ENCODE measurements at places on chromosomes 13 and 19.

DNA sequence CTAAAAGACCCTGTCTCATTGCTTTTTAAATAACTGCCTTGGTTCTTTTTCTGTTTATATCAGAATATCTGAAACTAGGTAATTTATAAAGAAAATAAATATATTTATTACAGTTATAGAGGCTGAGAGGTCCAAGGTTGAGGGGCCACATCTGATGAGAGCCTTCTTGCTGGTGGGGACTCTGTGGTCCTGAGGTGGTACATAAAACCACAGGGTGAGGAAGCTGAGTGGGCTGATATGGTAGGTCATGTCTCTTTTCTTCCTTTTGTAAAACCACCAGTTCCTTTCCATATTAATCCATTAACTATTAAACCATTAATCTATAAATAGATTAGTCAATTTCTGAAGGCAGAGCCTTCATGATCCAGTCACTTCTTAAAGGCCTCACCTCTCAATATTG, 109.5 kb upstream of the SPRY2 start:
- DNase-seq, result no peak

DNA sequence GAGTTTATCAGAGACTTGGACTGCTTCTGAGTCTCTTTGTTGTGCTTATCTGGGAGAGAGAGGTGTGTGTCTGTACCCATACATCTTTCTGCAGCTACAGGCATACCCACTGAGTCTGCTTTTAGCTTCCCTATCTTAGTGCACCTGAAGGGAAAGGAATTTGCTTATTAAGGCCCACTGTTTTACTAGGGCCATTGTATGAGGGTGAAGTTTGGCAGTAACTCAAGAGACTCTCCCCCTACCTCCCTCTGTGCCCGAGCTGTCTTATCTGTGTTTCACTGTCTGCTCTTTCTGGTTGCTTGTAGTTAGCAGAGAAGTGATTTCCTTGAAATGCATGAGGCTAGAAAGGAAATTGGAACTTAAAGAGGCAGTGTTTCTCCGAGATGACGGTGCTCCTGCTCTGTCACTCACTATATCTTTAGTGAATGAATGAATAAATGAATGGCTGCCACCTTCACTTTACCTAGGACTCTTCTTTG, 678 bp upstream of the CD33 start:
- DNase-seq, result no peak

- no peak for DNase-seq
Measured at GRCh38 chr13:42137856-42138537, 89.5 kb downstream of the DGKH start.

- peak; percentile 62 for DNase-seq
Measured at GRCh38 chr19:4337906-4338440, 654 bp downstream of the STAP2 start.

GRCh38 chr13:54185785-54186184, 1157.2 kb downstream of the OLFM4 start:
- no peak for DNase-seq

- DNase-seq, result no peak
Measured at GRCh38 chr19:7360393-7360984, 11.8 kb downstream of the ARHGEF18 start.

DNA sequence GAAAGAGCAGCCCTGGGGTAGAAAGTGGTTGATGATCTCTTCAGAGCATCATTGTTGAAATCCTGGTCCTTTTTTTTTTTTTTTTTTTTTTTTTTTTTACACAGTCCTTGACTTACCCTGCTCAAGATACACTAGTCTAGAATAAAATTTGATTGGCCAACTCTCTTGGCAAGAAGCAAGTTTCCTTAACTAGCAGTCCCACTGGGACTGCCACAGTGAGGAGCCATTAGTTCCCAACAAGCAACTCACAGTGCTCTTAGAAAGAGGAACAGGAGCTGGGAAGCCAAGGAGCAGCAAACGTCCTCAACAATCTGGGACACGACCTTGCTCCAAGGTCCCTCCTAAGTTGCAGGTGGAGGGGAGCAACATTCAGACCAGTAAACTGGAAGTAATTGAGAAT, 47.9 kb upstream of the INTS6 start:
- DNase-seq, result no peak

- no peak for DNase-seq
Measured at GRCh38 chr13:95002126-95002525, 289.8 kb upstream of the SOX21 start.

- DNase-seq, result no peak
Measured at GRCh38 chr13:19685437-19685836, 52.0 kb downstream of the MPHOSPH8 start.

GRCh38 chr19:2477732-2478191, 1.8 kb downstream of the GADD45B start:
- DNase-seq, result peak; percentile 54

GRCh38 chr13:29706923-29707322, 111.4 kb upstream of the SLC7A1 start:
- DNase-seq, result no peak

GRCh38 chr19:10858204-10858828, 10.1 kb downstream of the C19orf38 start:
- DNase-seq, result no peak

- no peak for DNase-seq
Measured at GRCh38 chr13:110643324-110643723, 28.0 kb downstream of the NAXD start.

- DNase-seq, result peak; percentile 23
Measured at GRCh38 chr19:15466851-15467733, 2.7 kb upstream of the RASAL3 start.

- DNase-seq, result no peak
Measured at GRCh38 chr13:109146912-109147647, 517.7 kb downstream of the MYO16 start.

DNA sequence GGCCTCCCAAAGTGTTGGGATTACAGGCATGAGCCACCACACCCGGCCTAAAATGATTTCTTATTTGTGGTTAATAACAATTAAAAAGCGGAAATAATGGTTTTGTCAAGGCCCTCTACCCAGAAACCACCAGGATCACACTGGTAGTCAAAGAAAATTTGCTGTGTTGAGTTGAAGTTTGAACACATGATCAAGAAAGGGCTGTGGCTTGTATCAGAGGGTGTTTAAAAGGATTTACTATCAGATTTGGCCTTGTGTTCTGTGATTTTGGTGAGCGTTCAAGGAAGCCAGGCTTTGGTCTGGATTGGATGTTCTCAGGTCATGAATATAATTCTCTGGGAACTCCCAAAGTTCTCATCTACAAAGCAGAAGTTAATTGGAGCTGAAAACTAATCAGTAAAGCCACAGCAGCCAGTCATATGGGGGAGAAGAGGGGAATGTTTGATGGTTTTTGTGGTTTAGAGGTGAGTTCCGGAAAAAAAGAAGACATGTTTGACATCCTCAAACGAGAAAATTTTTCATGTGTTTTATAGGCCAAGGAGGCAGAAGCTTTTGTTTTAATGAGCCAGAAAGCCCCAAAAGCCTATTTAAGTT, 10.6 kb upstream of the ZNF556 start:
- DNase-seq, result no peak

DNA sequence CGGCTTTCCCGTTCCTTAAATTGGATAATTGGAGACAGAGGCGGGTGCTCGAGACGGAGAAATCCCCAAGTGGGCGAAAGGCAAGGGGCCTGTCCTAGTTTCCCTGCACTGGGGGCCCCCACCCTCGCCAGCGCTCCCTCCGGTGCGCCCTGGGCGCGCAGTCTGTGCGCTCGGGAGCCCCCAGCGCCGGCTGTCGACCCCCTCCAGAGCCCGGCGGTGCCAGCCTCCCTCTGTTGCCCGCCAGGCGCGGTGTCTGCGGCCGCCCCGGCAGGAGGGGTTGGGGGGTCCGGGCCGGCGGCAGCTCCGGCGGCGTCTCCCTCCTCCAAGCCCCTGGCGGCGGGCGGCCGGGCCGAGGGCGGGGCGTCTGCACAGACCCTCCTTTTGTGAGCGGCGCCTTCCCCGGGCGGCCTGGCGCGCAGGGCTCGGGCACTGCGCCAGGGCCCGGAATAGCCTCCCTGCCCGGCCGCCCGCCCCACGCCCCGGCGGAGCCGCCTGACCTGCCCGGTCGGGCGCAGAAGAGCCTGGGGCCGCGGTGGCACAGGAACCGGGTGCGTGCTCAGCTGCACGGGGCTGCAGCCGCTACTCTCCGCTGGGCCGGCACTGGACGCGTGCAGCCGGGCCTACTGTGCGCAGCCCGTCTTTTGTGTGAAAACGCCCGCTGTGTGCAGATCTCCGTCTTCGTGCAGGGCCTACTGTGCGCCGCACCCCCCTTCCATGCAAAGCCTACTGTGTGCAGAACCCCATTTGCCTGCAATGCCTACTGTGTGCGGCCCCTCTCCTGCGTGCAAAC, 13.2 kb downstream of the GADD45B start:
- peak; percentile 73 for DNase-seq

DNA sequence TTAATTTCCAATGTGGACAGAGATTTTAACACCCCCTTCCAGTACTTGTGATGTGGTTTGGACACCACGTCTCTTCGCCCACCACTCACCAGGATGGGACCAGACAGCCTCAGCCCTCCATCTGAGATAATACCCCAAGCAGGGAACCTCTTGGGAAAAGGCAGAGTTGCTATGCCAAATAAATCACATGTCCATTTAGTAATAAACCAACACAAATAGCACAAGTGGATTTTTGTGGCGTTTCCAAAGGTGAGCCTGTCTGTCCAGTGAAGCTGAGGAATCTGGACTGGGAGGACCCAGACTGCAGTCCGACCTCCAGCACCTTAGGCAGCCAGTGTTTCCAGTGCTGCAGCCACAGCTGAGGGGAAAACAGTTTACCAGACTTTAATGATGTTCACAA, 34.1 kb upstream of the GAS6 start:
- DNase-seq, result no peak

DNA sequence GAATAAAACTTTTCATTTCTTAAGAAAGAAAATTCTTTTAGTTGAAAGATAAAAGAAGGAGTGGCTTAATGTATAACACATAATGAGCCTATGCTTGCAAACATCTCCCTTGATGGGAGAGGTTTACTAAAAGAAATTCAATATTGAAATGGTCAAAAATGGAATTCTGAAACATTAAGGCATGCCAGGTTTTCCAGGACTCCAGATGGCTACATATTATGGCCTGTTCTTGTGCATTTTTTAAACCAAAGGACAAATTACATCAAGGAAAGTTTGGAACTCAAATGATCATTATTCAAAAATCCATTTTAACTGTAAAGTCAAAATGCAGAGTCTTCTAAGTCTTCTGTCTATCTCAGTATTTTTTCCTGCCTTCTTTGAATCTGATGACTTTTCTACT, 19.1 kb upstream of the CYSLTR2 start:
- no peak for DNase-seq

- DNase-seq, result no peak
Measured at GRCh38 chr19:1063030-1063908, 3.7 kb upstream of the ARHGAP45 start.

- DNase-seq, result no peak
Measured at GRCh38 chr19:58091251-58091995, 6.6 kb downstream of the ZSCAN18 start.

- DNase-seq, result no peak
Measured at GRCh38 chr19:30520735-30521479, 148.7 kb downstream of the ZNF536 start.

GRCh38 chr13:97499181-97499580, 65.2 kb downstream of the RAP2A start:
- no peak for DNase-seq

DNA sequence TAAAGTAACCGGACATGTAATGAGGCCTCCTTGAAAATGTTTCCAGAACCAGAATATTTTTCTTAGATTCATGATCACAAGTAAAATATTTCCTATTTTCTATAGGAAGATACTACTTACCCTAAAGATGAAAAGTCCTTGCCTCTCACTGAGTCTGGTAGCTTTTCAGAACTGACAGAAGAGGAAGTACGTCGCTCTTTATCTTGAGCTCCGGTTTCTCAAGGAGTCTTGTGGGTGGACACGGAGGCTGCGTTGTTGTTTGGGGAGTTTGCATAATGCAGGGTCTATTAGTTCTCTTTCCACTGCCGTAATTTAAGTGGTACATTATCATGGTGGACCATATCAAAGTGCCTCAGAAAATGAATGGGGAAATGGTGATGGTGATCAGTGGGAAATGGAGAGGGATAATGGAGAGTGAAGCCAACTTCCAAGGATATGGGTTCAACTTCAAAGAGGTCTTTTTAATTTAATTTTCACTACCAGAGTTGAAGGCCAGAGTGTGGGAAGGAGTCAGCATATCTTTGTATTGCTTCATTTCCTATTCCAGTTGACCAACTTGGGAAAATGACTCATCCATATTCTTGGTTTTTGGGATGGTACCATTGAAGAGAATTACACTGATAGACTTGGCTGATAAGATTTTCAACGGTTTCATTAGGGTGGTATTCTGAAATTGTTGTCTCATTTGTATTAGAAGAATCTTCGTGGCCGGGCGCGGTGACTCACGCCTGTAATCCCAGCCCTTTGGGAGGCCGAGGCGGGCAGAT, 23.4 kb downstream of the MBD3L2B start:
- no peak for DNase-seq

- DNase-seq, result no peak
Measured at GRCh38 chr13:64165826-64166225, 2750.2 kb upstream of the PCDH20 start.

DNA sequence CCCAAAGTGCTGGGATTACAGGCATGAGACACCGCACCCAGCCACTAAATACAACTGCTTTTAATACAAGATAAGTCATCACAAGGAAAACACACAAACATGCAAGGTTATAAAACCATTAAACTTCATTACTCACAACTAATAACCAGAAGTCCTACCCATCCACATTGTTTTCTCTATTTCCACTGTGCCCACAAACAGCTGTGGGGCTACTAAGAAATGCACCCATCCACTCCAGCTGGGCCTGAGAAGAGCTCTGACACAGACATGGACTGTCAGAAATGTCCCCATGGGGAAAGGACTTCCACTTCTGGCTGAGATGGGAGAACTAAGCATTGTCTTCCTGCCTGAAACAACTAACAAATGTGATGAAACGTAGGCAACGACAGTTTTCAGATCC, 17.2 kb downstream of the SAFB2 start:
- DNase-seq, result no peak

DNA sequence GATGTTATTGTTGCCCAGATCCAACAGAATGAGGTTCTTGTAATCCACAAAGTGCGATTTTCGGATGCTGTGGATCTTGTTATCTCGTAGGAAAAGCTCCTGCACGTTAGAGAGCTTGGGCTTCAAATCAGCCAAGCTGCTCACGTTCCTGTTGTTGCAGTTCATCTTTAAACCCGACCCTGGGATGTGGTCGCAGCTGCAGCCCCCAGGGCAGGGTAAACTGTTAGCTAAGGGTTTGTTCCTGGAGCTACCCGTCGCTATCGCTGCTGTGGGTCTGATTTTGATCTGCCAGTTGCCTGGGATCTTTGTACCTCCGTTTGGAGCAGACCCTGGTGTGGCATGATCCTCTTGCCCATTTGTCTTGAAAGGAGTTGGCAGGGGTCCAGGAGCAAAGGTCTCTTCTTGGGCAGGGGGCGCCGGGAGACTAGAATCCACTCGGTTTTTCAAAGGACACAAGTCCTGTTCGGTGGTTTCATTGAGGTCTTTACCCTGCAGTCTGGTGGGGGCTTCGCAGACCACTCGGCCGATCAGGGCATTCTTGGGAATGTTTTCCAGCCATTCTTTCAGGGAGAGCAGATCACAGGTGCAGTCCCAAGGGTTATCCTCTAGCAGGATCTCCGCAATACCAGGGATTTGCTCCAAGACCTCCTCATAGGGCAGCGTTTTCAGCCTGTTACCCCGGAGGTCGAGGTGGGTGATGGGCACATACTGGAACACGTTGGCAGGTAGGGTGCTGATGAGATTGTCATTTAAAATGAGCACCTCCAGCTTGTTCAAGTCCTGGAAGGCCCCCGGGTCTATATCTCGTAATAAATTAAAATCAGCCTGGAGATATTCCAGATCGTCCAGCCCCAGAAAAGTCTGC, 1.8 kb downstream of the SLITRK1 start:
- no peak for DNase-seq

- DNase-seq, result peak; percentile 64
Measured at GRCh38 chr19:33064458-33064791, 263 bp downstream of the RHPN2 start.
